ENCODE measurements at places on chromosomes 6 and 20.

GRCh38 chr6:155327326-155328073, 13.2 kb upstream of the TFB1M start:
- peak; percentile 58 for DNase-seq

GRCh38 chr20:43658069-43658722, 8.7 kb upstream of the MYBL2 start:
- DNase-seq, result no peak

DNA sequence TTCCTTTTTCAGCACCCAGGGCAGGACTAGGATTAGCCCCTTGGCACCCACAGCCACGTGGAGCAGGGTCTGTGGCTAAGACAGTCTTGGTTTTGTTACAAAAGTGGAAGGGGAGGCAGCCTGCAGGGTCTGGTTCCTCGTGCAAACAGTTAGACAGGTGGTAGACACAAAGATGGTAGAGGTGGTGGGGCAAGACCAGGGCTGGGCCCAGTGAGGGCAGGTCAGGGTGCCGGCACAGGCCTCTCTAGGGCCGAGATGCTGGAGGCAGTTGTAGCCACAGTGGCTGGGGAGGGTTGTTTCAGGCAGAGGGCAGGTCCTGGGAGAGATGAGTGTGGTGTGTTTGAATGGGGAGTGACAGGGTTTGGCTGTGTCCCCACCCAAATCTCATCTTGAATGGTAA, 161.6 kb downstream of the SMOC2 start:
- peak; percentile 15 for DNase-seq

- no peak for DNase-seq
Observed at GRCh38 chr20:3047486-3048419, 1.9 kb downstream of the MRPS26 start.

DNA sequence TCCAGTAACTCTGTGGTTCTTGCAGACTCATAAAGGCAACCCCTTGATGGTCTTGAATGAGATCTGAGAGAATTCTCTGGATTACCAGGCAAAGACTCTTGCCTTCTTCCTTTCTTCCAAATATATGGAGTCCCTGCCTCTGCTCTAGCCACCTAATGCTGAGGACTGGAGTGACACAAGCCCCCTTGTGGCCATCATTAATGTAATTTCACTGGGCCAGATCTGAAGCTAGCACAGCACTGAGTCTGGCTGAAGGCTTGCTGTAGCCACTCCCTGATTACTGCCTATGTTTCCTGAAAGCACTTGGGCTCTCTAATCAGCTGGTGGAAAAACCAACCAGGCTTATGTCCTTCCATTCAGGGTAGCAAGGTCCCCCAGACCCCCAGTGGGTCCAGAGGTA, 559.3 kb upstream of the IRAK1BP1 start:
- DNase-seq, result no peak

- DNase-seq, result no peak
Observed at GRCh38 chr6:79071547-79071946, 6.5 kb downstream of the PHIP start.

- no peak for DNase-seq
Observed at GRCh38 chr6:149855040-149855654, 9.0 kb downstream of the LRP11 start.

GRCh38 chr6:79750806-79751205, 119.7 kb downstream of the SH3BGRL2 start:
- no peak for DNase-seq

DNA sequence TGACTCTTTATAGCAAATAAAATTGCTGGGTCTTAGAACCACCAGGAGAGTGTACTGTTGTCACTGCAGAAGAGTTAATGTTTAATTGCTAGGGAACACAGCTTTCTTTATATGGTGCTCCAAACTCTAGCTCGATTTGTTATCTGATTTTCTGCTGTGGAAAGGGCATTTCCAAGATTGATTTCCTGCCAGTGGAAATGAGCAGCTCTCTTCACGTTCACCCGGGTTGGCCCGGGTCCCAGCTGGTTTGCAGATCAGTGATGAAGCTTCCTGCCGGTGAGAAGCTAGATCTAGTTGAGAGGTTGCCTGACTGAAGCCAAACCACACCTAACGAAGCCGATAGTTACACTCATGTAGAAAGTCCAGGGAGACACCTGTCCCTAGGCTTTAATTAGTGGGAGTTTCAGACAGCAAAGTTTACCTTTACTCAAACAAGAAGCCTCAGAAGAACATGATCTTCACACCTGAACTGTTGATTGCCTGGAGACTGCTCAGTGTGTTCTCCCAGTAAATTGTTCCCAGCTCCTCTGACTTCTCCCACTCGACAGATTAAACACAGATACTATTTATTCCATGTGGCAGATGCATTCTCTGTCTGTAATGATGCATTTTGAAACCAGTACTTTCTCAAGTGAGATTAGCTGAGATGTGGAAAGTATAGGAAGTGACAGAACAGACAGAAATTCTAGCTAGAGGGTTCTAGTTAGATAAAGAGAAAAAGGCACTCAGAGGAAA, 27.8 kb downstream of the PAQR8 start:
- DNase-seq, result no peak

DNA sequence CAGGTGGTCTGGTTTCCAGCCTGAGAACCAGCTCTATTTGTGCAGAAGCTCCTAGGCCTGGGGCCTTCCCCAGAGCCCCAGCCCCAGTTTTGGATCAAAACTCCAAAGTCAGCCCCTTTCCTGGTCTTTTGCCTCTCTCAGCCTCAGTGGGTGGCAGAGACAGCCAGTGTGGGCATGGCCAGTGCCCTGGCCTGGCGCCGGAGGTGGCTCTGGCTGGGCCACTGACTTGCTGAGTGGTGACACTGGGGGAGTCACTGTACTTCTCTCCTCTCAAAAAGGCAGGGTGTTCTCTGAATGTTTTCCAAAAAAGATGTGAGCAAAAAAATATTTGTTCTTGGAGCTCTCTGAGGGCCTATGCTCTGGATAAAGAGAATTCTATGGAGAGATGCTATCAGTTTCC, 20.0 kb upstream of the MLN start:
- DNase-seq, result no peak

DNA sequence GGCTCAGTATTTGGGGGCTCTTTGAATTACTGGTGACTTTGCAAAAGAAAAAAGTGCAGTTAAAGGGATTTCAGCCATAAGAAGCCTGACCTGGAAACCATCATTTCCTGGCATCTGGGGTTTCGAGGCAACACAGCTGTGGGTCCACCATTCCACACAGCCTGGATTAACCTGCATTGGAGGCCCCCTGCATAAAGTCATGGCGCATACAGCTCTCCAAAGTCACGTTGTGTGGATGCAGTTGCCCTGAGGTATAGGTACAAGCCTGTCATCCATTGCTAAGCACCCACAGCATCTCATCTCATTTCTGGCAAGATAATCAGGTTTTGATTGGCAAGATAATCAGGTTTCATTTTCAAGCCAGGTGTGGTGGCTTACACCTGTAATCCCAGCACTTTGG, 54.5 kb upstream of the TAGAP start:
- DNase-seq, result no peak

DNA sequence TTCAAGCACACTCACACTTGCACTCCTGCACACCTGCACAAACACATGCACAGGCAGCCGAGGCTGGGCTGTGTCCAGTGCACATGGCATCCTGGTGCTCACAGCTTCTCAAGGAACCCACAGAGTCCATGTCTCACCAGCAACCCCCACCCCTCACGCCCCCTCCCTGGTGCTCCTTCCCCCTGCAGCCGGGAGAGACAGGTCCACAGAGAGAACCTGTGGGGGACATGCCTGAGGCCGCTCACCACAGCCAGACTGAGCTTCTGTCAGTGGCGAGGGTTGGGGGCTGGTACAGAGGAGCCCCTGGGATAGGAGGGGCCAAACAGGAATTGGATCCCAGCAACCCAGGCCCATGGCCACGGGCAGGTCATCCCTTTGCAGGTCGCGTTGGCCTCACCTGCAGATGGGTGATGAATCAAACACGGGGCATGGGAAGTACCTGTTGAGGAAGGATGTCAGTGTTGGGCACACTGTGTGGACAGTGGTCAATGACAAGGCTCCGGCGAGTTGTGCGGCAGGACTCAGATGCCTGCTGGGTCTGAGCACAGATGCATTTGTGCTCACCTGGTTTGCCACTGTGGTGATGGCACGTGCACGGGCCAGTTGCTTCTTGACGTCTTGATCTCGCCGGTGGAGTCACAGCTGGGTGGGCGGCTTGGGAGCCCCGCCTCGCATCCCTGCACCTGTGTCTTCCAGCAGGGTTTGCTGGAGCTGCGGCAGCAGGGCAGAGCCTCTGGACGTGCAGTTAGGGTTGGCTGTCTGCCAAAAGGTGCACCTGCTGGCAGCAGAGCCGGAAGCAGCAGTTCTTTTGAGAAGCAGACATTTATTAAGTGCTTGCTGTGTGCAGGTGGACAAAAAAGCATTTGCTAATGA, 113.0 kb downstream of the ERMARD start:
- no peak for DNase-seq

DNA sequence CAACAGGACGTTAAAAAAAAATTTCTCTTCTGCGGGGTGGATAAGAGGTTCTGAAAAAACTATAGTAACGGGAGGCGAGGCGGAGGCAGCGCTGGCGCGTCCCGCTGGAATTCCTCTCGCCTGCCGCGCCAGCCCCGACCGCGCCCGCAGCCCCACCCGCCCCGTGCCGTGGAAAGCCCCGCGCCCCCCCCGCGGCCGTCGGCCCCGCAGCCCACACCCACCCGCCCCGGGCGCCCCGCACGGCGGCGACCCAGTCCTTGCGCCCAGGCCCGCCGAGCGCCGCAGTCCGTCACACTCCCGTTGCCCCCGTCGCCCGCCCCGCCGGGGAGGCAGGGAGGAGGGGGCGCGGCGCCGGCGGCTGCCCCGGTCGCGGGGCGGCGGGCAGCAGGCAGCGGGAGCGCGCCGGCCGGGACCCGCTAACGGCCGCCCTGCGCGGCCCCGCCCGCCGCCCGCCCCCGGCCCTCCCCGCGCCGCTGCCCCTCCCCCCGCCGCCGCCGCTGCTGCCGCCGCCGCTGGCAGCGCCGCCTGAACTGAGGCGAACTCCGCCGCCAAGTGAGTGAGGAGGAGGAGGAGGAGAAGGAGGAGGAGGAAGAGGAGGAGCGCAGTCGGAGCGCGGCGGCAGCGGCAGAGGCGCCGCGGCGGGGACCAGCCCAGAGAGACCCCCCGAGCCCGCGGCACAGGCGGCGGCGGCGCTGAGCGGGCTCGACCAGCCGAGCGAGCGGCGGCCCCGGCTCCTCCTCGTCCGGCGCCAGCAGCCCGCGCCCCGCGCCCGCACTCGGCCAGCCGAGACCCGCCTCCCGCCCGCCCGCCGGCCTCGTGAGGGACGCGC, at the start of gene QKI:
Gene QKI (plus strand): TSS at position 602 of the 829 bp plus-strand sequence. CDS start 476 bp downstream, outside the sequence.
- DNase-seq, result peak; percentile 90

- no peak for DNase-seq
Observed at GRCh38 chr6:126698732-126699240, 358.9 kb downstream of the CENPW start.

DNA sequence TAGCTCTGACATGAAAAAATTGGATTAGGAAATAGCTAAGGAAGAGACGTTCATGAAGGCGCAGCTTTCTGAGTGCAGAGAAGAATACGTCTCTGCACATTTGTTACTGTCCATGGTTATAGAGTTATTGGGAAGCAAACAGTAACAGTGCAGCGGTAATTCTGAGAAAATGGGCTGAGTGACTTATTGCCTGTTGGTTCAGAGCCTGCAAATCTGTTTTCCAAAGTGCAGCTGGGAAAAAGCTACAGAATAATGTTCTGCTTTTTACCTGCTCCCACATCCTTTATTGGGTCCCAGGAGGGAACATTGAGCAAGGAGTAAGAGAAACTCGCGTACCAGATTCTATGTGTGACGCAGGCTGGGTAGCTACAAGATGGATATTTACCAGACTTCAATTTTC, 160.2 kb downstream of the BTBD3 start:
- peak; percentile 42 for DNase-seq

- no peak for DNase-seq
Observed at GRCh38 chr6:30167101-30167500, 3.8 kb downstream of the TRIM15 start.

GRCh38 chr6:147234685-147235084, 30.5 kb downstream of the STXBP5 start:
- no peak for DNase-seq

- DNase-seq, result no peak
Observed at GRCh38 chr6:61200444-61200843, 1085.6 kb downstream of the KHDRBS2 start.

DNA sequence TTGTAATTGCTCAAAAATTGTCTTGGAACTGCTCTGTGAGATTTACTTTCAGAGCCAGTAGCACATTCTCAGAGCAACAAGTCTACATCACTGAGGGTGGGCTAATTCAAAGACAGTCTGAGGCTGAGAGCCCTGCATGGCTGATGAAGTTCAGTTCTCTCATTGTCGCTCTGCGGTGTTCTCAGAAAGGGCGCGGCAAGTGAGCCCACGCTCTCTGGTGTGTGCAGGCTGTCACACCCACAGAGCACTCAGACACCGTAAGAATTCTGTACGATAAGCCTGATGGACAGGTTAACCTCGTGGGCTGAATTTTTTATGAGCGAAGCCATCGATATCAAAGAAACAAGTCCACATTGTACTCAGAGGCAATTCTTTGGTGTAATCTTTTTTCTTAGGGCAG, 557.8 kb downstream of the HACE1 start:
- no peak for DNase-seq

DNA sequence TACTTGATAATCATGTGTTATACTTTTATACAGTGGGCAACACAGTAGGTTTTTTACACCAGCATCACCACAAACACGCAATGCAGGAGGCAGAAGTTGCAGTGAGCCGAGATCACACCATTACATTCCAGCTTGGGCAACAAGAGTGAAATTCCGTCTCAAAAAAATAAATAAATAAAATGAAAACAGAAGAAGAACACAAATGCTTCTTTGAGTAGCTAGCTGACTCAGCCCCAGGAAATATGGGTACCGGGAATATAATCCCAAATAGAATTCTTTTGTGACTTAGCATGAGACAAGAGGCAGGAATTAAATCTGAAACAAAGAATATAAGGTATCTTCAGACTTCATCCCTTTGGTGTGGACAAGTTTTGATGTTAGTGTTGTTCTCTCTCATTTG, 164.2 kb upstream of the ATXN1 start:
- DNase-seq, result no peak

DNA sequence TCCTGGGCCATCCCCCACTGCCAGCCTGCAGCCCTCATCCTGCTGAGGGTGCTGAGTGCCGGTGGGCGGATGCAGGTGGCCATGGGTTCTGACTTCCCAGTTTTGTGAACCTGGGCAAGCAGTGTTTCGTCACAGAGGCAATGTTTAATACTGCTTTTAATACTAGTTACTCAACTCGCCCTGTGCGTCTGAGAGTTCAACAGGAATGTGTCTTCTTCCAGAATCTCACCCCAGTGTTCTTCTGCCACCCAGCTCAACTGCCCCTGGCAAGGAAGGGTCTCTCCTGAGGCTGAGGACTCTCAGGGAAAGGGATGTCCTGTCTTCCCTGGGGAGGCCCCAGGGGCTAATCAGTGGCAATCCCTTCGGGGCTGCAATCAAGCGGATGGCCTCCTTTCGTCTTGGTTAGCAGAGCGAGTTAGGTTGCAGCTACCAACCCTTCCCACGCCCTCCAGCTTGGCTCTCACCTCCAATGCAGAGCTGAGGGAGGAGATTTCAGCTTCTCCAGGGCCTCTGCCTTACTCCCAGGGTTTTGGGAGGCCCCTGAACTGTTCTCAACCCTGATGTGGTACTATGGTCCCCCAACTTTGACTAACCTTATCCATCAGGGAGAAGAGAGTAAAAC, 2.0 kb downstream of the KCNK16 start:
- DNase-seq, result no peak

Measured in right hindlimb (tissue), 1 donor.